ENCODE measurements at places on chromosomes 1 and 21.

DNA sequence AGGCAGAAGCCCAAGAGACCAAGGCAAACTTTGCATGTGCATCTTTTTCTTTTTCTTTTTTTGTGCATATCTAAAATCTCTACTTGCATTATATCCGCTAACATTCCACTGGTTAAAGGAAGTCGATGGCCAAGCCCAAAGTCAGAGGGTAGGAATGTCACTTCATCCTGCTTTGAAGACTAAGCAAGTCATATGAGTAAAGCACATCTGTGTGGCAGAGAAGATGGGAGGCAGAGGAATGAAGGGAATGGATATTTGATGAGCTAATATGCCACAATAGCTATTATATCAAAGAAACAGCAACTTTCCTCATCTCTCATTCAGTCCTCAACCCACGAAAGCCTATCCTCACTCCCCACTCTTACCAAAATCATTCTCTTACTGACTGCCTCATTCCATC, 59.3 kb downstream of the RNF220 start:
- DNase-seq = no peak

DNA sequence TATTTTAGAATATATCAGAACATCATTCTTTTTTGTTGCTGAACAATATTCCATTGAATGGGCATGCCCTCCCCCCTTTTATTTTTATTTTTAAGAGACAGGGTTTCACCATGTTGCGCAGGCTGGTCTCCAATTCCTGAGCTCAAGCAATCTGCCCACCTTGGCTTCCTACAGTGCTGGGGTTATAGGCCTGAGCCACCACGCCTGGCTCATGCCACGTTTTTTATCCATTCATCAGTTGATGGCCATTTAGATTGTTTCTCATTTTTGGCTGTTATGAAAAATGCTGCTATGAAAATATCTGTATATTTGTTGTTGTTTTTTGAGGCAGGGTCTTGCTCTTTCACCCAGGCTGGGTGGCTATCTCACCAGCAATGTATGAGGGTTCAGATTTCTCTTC, 19.8 kb downstream of the SPEN start:
- no peak for DNase-seq

DNA sequence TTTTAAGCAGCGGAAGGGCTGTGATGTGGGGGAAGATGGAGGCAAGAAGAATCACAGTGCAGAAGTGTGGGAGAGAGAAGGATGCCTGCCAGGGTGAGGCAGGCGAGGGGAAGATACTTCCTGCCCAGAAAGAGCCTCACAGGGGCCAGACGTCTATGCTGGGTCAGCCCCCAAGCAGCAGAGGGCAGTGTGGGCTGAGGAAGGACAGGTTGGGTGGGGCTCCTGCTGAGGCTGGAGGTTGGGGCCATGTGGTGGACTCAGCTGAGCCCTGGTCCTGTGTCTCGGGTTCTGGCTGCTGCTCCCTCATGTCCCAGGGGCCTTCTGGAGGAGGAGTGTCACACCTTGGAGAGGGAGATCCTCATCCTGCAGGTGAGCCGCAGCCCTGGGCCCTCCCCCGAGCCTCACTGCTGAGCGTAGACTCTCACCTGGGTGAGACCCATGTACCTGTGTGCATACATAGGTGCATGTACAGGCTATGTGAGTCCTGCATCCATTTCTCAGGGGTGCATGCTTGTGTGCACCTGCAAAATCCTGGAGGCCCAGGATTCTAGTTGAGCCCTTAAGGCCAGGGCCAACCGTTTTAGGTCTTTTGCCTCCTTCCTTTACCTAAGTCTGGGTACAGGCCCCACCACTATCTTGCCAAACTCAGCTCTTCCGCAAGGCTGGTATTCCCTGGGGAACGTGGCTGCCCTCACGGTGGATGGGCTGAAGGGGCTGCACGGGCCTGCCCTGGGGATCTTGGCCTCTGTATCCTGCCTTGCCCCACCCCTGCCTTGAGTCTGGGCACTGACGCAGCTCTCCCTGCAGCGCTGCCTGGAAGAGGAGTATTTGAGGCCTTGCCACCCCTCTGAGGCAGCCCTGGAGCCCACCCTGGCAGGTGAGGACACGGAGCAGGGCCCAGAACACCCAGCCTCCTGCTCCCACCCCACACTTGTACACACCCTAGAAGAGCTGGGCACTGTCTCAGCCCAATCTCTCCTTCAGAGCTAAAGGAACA, 3.7 kb downstream of the CCDC24 start:
- no peak for DNase-seq

GRCh38 chr1:204704794-204705492, 19.4 kb upstream of the LRRN2 start:
- DNase-seq = no peak

GRCh38 chr21:26057477-26058170, 112.9 kb downstream of the APP start:
- no peak for DNase-seq

- DNase-seq = no peak
These were observed 25.8 kb downstream of the ABCA4 start for GRCh38 chr1:94095112-94095637.

GRCh38 chr1:23691499-23692307, at the start of gene RPL11:
TSS of gene RPL11 (plus strand) at chr1:23691806. CDS start at chr1:23691824, 18 bp downstream.
- peak; percentile 85 for DNase-seq

- no peak for DNase-seq
These were observed 1.2 kb downstream of the SNAPIN start for GRCh38 chr1:153659656-153660055.

DNA sequence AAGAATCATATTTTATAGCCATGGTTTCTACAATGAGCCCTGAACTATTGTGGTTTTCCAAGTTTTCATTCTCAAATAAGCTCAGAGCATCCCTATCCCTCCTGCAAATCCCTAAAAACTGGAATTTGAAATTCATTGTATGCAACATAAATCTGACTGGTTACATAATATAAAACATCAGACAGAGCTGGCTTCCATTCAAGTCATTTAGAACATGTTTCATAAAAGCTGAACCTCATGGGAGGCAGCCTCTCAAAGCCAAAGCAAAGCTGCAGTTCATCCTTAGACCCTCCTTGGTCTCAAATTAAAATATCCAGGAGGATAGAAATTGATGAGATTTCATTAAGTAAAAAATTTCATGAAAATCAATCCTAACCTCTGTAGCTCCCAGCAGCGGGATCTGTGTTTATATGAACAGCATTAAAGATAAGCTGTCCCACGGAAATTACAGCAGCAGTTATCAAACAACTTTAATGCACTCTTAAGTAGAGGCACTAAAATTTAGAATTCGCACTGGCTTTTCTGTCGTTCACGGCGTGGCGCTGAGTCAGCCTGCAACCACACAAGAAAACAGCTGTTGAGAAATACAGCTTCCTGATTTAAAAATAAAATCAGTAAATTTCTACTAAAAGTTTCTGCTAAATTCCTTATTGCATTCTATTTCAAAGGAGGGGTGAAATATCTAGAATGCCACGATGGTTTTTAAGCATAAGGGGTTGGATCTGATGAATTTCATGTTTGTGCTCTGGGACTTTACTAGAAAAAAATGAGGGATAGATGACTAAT, 99.9 kb upstream of the TIAM1 start:
- DNase-seq = no peak

GRCh38 chr1:53485478-53486394, 26.5 kb downstream of the DMRTB1 start:
- peak; percentile 83 for DNase-seq

DNA sequence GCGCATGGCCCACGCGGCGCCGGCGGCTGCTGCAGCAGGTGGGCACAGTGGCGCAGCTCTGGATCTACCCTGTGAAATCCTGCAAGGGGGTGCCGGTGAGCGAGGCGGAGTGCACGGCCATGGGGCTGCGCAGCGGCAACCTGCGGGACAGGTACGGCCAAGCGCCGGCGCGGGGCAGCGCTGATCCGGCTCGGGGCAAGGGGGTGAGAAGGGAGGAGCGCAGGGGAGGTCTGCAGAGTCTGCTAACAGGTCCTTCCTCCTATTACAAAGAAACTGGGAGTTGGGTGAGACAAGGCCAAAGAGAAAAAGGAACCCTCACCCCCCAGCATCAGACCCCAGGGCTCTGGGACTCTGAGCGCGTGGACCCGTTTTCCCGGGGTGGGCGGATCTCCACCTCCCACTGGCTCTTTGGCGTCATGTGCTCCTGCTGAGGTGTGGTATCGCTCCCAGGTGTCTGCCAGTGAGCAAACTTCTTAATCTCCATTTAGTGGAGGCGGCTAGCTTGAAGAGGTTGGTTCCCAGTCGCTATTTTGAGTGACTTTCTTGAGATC, 431 bp downstream of the MTARC1 start:
- DNase-seq = no peak

GRCh38 chr1:51908499-51908898, 30.0 kb upstream of the NRDC start:
- no peak for DNase-seq

GRCh38 chr21:32348604-32349332, 44.0 kb downstream of the URB1 start:
- no peak for DNase-seq

DNA sequence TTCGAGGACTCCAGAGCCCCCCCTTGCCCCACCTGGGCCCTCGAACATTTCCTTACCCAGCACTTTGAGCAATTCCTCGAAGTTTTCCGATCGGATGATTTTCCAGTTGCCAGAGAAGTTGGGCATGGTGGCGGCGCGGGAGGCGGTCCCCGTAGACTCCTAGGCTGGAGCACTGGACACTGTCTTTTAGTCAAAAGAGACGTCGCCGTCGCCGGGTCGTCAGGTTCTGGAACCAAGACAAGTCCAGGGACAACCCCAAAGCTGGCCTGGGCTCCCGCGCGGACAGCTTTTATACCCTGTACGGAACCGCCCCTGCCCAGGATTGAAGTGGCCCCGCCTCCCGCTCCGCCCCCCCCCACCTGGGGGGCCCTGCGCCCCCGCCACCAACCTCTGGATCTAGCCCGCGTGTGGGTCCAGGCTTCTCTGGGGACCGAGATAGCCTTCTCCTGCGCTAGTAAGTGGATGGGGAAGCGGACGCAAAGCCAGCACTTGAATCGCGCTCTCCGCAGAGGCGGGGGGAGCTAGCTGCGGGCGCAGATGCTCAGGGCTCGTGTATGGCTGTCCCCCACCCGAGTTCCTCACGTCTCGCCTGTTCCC, at the start of gene CRABP2:
CRABP2 (minus strand) TSS at position 263 of the 597 bp plus-strand sequence; CDS start at position 126, 137 bp downstream.
- DNase-seq = peak; percentile 51

- no peak for DNase-seq
These were observed 2.5 kb downstream of the PDZK1IP1 start for GRCh38 chr1:47187231-47187925.

DNA sequence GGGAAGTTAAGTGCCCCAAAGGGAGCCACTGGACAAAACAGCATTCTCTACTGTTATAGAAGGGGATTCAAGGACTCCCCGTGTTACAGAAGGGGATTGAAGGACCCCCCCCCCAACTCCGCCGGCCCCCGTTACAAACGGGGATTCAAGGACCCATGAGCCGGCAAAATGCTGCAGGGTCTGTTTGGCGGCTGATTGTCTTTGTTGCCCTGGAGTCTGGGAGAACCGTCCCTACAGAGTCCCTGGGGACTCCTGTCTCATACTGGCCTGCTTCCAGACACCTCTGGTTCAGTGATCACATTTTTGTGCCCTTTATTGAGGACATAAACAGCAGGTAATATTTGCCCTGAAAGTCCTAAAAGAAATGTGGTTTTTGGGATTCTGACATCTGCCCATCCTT, 96.4 kb downstream of the SYF2 start:
- no peak for DNase-seq

- no peak for DNase-seq
These were observed 2.1 kb upstream of the GNG5 start for GRCh38 chr1:84508510-84508909.

DNA sequence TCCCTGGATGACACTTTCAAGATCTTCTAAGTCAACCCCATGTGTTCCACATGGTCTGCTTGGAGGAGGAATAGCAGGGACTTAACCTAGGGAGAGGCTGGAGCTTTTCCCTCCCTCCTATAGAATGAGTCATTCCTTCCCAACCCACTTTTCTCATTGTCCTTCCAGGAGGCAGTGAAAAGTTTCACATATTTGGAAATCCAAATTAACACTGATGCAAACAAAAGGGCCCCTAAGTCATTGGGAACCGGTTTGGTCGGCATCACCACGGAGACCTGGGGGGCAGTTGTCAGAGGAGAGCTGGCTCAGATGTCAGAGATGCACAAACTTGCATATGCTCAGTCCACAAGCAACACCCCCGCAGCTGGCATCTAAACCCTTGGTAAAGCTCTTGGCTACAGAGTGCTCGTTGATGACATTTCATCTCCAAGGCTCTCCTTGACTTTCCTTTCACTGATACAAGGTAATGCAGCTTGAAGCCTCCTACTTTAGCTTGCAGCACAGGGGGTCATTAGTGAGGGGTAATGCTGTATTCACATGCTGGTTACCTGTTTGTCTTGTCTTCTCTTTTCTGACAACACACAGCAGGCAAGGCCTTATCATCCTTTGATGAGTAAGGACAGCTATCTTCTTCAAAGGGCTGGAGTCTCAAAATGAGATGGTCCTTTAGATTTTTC, 12.3 kb upstream of the LRRC8D start:
- no peak for DNase-seq

GRCh38 chr21:38297194-38297631, 40.4 kb downstream of the KCNJ15 start:
- DNase-seq = no peak

Measured in GM12891 (cell line).